Activated CD8-positive, alpha-beta T cell treated with anti-CD3 and anti-CD28 coated beads for 36 hours (primary cell): ENCODE measurements at places on chromosomes 7 and 10.

- peak; percentile 2 for DNase-seq
- H3K27me3 ChIP-seq, result peaks cover 53% of the 10 kb centered on the region
- H3K27ac ChIP-seq, result no peak overlapping the region
- peak overlapping the region; percentile 71 for H3K4me3 ChIP-seq
These were observed 787 bp downstream of the MAGI2 start for GRCh38 chr7:79452495-79453265.

DNA sequence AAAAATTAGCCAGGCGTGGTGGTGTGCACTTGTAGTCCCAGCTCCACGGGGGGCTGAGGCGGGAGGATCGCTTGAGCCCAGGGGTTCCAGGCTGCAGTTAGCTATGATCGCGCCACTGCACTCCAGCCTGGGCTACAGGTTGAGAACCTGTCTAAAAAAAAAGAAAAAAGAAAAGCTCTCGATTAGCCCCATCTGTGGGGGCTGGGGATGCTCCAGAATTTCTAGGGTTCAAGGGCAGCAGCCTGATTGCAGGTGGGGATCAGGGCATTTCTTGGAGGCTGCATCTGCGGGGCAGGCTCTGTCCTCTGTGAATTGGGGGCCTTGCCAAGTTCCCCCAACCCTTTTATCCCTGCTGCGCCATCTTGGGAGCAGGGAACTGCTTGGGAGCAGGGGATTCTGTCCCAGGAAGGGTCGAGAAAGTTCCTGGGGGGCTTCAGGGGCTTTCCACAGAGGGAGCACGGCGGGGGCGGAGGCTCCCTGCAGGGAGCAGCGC, 651 bp upstream of the ARPC1A start:
- peak; percentile 19 for DNase-seq
- peaks cover 14% of the 10 kb centered on the region for H3K36me3 ChIP-seq
- peaks cover 29% of the 10 kb centered on the region for H3K4me1 ChIP-seq
- peak overlapping the region; percentile 90 for H3K27ac ChIP-seq
- H3K27me3 ChIP-seq, result no peaks in the 10 kb centered on the region

- no peak overlapping the region for H3K27ac ChIP-seq
- no peak overlapping the region for H3K4me3 ChIP-seq
- H3K27me3 ChIP-seq, result peaks cover 5% of the 10 kb centered on the region
- no peaks in the 10 kb centered on the region for H3K36me3 ChIP-seq
- H3K4me1 ChIP-seq, result peaks cover 5% of the 10 kb centered on the region
- DNase-seq, result peak; percentile 15
These were observed 19.5 kb upstream of the RHEB start for GRCh38 chr7:151539088-151539671.

GRCh38 chr10:11934262-11934661, 108.3 kb downstream of the UPF2 start:
- peaks cover 26% of the 10 kb centered on the region for H3K36me3 ChIP-seq
- no peaks in the 10 kb centered on the region for H3K4me1 ChIP-seq
- H3K27ac ChIP-seq, result no peak overlapping the region
- no peak for DNase-seq

GRCh38 chr10:121500701-121501332, 97.4 kb downstream of the FGFR2 start:
- no peak overlapping the region for H3K27ac ChIP-seq
- no peak for DNase-seq
- no peak overlapping the region for H3K4me3 ChIP-seq
- no peaks in the 10 kb centered on the region for H3K4me1 ChIP-seq
